ENCODE measurements at places on chromosomes 4 and X.

- peak; percentile 87 for DNase-seq
These were observed 345.5 kb downstream of the ANK2 start for GRCh38 chr4:113394730-113395530.

- no peak for DNase-seq
These were observed 64.8 kb upstream of the GK2 start for GRCh38 chr4:79472693-79473438.

GRCh38 chr4:27245216-27245615, 384.6 kb downstream of the STIM2 start:
- DNase-seq = peak; percentile 62

DNA sequence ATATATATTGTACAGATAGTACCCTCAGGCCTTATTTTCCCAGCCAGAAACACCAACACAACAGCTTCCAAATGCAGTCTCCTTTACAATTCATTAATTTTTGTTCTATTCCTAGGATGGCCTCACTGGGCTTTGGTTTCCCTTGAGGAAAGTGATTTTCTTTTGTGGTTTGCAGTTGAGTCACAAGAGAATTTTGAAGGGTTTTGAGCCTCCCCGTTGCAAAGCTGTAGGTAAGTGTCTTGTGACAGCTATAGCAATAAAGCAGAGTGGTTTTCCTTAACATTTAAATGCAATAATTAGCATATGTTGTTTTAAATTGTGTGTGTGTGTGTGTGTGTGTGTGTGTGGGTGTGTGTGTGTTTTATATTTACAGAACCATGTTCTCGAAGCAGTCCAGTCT, 54.1 kb upstream of the WDR17 start:
- no peak for DNase-seq

GRCh38 chr4:161991811-161992210, 172.0 kb downstream of the FSTL5 start:
- no peak for DNase-seq

DNA sequence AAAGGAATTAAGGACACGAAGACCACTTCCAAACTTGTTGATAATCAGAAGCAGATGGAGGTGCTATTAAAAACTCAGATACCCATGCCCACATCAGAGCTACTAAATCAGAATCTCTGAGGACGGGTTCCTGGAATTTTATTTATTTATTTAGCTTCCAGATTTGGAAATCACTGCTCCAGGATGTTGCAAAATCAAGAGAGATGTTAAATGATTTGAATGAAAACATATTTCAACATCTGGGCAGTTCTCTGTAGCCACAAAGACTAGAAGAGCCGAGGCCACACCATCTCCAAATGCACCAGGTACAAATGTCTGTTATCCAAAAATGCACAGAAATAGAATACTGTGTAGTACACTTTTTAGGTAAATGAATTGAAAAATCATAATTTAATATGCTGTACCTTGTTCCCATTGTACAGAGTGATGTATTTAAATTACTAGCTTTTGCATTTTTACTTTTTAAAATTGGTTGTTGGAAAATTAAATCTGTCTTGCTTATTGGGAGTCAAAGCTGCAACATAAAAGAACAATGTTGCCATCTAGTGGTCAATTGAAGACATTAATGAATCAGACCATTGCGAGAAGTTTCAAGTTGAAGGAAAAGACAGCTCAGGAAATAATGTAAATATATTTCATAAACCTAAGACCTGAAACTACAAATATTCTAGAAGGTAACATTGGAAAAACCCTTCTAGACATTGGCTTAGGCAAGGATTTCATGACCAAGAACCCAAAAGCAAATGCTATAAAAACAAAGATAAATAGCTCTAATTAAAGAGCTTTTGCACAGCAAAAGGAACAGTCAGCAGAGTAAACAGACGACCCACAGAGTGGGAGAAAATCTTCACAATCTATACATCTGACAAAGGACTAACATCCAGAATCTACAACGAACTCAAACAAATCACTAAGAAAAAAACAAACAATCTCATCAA, 151.3 kb upstream of the TTC29 start:
- DNase-seq = peak; percentile 70

DNA sequence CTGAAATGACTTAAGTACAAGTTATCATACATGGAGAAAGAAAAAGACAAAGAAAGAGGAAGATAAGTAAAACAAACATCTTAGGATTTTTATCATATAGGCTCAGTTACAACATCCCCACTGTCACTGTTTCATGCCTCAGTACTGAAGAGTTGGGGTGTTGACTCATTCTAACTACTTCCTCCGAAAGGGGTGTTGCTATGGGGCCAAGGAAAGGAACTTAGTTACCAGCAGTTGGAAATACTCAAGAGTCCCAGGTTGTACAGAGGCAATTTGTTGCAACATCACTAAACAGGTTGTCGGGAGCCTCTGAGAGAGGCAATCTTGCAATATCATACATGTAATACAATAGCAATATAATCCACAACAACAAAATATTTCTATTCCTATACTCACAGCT, 1264.7 kb downstream of the PCDH7 start:
- DNase-seq = no peak

DNA sequence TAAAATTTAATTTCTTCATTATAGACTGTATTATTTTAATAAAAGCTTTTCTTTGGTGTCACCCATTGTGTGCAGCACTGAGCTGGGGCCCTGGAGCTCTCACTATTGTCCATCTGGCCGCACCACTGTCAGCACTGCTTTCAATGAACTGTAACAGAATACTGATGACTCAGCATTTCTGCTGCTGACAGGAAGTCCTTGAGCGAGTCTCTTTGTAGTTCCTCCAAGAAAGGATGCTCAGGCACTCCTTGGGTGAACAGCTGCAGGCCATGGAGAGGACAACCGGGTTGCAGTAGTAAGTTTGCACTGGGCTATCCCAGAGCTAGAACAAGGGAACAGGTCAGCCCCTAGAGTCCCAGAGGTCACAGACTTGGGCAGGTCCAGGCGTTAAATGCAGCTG, 81.6 kb downstream of the SORBS2 start:
- no peak for DNase-seq

DNA sequence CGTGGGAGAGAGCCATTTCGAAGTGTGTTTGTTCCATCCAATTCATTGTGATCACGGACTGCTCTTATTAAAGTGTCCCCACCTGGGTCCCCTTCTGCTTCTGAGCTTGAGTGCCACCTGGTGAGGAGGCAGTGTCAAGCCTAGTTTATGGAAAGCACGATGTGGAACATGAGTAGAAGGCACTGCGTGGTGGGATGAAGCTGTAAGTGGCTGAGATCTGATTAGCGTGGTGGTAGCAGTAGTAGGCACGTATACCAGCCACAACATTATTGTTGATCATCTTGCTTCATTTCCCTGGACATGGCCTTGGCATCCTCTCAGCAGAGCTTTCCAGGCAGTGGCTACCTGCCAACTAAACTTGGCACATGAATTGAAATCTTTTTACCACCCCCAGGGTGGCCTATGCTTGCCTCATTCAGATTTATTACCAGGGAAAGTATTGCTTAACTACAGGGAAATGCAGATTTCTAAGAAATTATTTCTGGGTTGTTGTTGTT, 46.4 kb downstream of the GPAT3 start:
- DNase-seq = peak; percentile 24

DNA sequence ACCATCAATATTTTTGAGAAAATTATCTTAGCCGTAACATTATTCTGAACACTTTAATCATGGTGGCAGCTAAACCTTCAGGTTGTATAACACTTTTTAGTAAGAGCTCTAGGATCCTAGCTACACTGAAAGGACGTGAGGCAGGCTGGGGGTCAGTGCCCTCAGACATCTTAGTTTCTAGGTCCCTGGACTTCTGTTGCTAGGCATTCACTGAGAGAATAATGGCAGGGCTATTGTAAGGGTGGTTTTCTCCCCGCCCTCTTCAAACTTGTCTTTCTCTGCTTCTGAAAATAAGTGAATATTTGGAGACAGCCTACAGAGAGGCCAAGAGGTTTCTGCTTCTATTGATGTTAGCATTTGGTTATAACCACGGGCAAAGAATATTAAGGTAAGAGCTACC, 15.4 kb upstream of the MMRN1 start:
- no peak for DNase-seq

DNA sequence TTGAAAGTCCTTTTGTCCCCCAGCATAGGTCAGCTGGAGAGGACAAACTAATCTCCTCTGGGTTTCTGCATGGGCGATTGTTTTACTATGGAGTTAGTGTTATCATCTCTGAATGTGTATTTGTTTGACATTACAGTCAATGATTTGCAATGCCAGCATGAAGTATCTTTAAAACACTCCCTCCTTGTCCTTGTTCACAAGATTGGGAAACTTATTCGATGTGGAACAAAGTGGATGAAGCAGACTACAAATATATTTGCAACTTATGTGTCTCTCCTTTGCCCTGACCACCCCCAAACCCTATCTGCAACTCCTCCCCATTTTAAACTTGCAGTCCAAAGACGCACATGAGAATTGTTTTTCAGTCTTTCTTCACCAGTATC, 1.5 kb upstream of the PITX2 start:
- DNase-seq = no peak

DNA sequence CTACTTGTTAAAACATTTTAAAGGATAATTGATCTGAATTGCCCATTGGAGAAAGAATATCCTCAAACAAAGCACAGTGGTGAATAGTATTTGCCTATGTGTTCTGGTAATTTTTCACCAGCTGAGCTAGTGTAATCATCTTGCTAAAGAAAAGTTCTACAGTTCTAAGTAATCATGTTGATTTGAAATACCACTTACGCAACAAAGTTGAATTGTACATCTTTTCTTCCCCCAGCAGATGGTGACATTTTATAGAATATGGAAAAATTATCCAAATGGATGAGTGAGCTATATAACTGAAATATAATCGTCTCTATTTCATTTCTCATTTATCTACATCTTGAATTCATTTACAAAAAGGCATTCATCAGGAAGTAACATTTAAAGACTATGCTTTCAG, 9.7 kb upstream of the ZNF674 start:
- peak; percentile 62 for DNase-seq

DNA sequence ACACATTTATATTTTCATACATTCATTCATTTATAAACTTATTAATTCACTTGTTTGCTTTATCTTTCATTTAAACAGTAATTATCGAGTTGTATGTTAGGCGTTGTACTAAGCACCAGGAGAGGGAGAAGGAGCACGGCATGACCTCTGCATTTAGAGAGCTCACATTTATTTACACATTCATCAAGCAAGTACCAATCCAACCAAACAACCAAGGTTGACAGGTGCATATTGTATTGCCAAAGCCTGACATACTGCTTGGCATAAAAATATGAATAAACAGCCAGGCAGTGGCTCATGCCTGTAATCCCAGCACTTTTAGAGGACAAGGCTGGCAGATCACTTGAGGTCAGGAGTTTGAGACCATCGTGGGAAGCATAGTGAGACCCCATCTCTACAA, 37.0 kb upstream of the CLNK start:
- DNase-seq = no peak

DNA sequence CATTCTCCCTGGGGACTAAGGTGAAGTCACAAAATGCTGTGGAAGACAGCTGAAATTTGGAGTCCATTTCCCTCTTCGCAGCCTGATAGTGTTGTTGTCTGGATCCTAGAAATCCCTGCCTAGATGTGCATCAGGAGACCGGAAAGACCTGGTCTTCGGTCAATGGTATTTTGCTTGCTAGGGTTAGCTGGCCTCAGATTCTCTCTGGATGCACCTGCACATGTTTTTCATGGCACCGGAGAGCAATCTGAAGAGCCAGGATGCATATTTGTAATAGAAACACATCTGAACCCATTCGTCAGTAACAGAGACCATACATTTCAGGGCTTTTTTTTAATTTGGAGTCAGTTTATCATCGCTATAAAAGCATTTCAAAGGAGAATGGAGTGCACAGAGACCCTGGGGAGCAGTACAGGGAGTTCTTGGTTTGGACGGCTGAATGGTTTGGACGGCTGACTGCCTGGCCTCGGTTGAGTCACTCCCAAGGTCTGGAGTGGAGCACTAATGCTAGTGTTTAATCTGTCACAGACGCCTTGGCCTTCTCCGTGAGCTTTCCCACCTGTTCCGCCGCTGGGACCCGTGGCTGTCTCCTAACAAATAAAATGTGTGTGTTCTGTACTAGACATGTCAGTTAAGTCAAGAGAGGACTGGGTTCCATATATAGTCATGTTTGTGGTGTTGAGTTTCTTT, 7.5 kb upstream of the PDLIM3 start:
- DNase-seq = no peak

GRCh38 chr4:30755346-30755745, 35.2 kb downstream of the PCDH7 start:
- DNase-seq = no peak

DNA sequence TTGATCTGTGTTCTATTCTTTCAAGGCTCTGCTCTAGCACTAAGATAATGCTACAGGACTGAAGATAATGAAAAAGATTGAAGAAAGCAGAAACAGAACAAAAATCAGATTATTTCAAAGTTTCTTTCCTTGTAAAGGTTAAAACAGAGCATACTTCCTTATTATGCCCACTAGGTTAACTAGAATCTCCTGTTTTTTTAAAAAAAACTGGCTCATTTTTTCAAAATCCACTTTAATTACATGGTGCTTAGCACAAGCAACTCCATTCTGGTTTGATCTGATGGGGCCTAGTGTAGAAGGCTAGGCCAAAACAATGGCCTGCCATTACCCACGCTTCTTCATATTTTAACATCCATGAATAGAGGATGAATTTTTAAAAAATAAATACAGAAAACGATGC, 1.2 kb upstream of the UBA6 start:
- DNase-seq = no peak

- DNase-seq = no peak
These were observed 217.9 kb upstream of the AFF2 start for GRCh38 chrX:148282504-148282903.

GRCh38 chrX:70034646-70035045, 15.1 kb downstream of the AWAT2 start:
- no peak for DNase-seq

GRCh38 chr4:124386648-124387047, 325.9 kb downstream of the ANKRD50 start:
- DNase-seq = no peak

DNA sequence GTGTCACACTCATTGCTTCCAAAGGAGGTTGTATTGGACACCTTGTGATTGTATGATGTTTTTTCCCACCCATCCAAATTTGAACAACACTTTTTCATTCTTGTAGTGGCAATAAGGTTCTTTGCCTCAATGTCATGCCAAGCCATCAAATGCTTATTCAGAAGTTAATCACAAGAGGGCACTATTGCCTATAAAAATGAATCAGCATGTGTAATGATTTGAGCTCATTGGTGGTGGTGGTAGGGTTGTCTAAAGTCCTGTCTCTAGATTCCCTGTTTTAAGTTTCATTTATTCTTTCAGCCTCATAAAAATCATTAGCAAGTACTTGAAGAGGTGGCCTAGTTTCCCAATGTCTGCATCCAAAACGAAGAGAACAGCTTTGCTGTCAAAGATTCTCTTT, 37.0 kb downstream of the IRS4 start:
- peak; percentile 55 for DNase-seq

GRCh38 chr4:42646999-42647541, 9.8 kb downstream of the ATP8A1 start:
- DNase-seq = no peak

GRCh38 chrX:63922221-63922620, 137.2 kb upstream of the ARHGEF9 start:
- DNase-seq = peak; percentile 70

DNA sequence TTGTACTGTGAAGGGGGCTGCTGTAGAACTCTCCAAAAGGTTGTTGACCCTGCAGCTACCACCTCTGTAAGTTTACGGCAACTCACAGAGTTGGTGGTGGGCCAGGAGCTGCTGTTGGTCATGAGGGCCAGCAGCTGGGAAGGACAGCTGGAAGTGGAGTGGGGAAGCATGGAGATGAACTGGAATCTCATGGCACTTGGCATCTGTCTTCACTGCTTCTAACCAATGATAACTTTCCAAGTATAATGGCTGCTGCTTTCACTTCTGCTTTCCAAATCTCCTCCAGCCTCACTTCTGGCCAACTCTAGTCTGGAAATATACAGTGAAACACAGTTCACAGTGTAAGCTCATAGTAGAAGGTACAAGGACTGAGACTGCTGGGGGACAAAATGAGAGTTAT, 126.5 kb upstream of the INTU start:
- DNase-seq = no peak

All from GM23248 (cell line).